Chondrocyte (in vitro differentiated cells): ENCODE measurements at places on chromosomes 12 and 14.

GRCh38 chr12:31321897-31322228 lies 4.1 kb downstream of the SINHCAF start:
- H3K4me1 ChIP-seq, result peaks cover 66% of the 10 kb centered on the region
- peak overlapping the region; percentile 57 for H3K27ac ChIP-seq
- DNase-seq, result no peak
- H3K27me3 ChIP-seq, result no peaks in the 10 kb centered on the region
- no peaks in the 10 kb centered on the region for H3K36me3 ChIP-seq
- H3K4me3 ChIP-seq, result no peak overlapping the region

GRCh38 chr14:44712024-44712815 lies 205.1 kb upstream of the FSCB start:
- H3K27me3 ChIP-seq, result peaks cover 2% of the 10 kb centered on the region
- DNase-seq, result no peak
- no peak overlapping the region for H3K4me3 ChIP-seq

GRCh38 chr12:76026643-76027063 lies 4.9 kb downstream of the PHLDA1 start:
- no peaks in the 10 kb centered on the region for H3K27me3 ChIP-seq
- H3K4me1 ChIP-seq, result peaks cover 55% of the 10 kb centered on the region
- DNase-seq, result no peak
- peaks cover 1% of the 10 kb centered on the region for H3K36me3 ChIP-seq
- H3K27ac ChIP-seq, result no peak overlapping the region

- H3K36me3 ChIP-seq, result peaks cover 2% of the 10 kb centered on the region
- no peak for DNase-seq
- peaks cover 11% of the 10 kb centered on the region for H3K4me1 ChIP-seq
- no peak overlapping the region for H3K4me3 ChIP-seq
These were observed 447.5 kb upstream of the DCN start for GRCh38 chr12:91630083-91630482.

- H3K4me3 ChIP-seq, result no peak overlapping the region
- DNase-seq, result no peak
These were observed 2.4 kb downstream of the EAPP start for GRCh38 chr14:34536951-34537676.

DNA sequence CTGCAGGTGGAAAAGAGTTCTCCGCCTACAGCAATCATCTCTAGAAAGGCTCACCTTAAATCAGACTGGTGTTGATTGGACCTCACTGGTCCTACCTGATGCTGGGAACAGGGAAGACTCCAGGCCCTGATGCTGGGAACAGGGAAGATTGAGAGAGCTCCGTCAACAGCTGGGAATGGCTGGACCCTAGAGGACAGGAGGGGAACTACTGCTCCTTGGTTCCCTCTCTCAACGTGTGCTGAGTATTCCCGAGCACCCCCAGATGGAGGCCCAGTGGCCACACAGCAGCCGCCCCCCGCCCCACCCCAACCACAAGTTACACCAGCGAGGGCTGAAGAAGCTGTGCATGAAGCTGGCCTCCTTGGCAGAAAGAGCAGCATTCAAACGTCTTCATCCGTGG lies 240.3 kb downstream of the SLC15A4 start:
- H3K4me1 ChIP-seq, result no peaks in the 10 kb centered on the region
- H3K27ac ChIP-seq, result no peak overlapping the region
- H3K27me3 ChIP-seq, result no peaks in the 10 kb centered on the region

GRCh38 chr12:82174936-82175335 lies 183.3 kb downstream of the CCDC59 start:
- DNase-seq, result no peak
- H3K27ac ChIP-seq, result no peak overlapping the region
- no peaks in the 10 kb centered on the region for H3K4me1 ChIP-seq
- no peak overlapping the region for H3K4me3 ChIP-seq

DNA sequence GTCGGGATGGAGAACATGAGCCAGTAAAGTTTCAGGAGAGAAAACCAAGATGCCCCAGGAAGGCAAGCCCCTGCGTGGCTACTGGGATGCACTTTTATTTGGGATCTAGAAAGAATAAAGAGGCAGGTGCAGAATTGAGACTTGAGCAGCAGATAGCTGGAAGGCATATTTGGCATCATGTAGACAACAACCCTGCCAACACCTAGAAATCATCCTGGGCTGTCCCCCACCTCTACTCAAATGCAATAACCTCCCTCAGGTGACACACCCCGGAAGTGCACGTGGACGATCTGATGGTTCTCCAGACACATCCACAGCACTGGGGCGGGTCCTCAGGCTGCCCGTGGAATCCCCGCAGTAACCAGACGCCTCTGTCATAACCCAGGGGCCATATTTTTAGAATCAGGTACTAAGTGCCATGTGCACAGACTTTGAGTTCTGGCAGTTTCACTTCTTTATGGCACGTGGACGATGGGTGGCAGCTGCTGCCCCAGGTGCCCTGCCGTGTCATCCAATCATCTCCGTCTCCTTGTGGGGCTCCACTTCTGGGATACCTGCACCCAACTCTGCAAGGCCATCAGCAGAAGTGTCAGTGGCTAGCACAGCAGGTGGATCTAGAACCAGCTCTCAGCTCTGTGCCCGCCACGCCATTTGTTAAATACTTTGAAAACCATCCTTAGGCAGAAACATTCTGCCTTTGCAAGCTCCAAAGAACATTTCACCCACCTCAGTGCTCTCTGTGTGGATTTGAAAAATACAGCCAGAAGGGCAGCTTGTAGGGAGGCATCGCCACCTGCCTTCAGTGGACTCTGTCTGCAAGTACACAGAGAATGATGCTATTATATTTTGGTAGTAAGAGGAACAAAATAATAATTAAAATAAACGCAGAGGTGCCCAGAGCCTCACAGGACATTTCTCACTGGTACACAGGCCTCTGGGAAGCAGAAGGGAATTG lies 771.7 kb upstream of the TMEM132C start:
- H3K4me3 ChIP-seq, result no peak overlapping the region
- no peak overlapping the region for H3K27ac ChIP-seq
- H3K4me1 ChIP-seq, result no peaks in the 10 kb centered on the region
- DNase-seq, result no peak
- H3K36me3 ChIP-seq, result no peaks in the 10 kb centered on the region

GRCh38 chr12:96401076-96401871 lies 1.0 kb upstream of the CDK17 start:
- H3K4me3 ChIP-seq, result peak overlapping the region; percentile 73
- H3K36me3 ChIP-seq, result no peaks in the 10 kb centered on the region
- peak overlapping the region; percentile 89 for H3K27ac ChIP-seq
- no peaks in the 10 kb centered on the region for H3K27me3 ChIP-seq

DNA sequence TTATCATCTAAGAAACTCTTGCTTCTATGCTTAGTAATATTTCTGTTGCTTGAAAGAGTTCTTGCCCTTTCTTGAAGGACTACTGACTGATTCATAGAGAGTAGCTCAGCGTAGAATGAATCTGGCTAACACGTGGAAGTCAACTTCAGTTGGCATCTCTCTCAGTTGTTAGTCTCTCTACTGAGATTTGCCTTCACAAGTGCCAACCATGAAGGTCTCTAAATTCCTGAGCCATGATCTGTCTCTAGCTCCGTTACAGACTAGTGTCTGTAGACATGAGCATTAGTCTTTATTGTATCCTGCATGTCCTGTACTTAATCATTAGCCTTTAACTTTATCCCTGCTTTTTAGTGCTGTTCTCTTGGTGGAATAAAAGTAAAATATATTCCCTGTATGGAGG lies 19.1 kb upstream of the ALX1 start:
- H3K4me3 ChIP-seq, result no peak overlapping the region
- DNase-seq, result no peak
- no peaks in the 10 kb centered on the region for H3K36me3 ChIP-seq
- H3K4me1 ChIP-seq, result no peaks in the 10 kb centered on the region
- H3K27ac ChIP-seq, result no peak overlapping the region
- H3K27me3 ChIP-seq, result no peaks in the 10 kb centered on the region

DNA sequence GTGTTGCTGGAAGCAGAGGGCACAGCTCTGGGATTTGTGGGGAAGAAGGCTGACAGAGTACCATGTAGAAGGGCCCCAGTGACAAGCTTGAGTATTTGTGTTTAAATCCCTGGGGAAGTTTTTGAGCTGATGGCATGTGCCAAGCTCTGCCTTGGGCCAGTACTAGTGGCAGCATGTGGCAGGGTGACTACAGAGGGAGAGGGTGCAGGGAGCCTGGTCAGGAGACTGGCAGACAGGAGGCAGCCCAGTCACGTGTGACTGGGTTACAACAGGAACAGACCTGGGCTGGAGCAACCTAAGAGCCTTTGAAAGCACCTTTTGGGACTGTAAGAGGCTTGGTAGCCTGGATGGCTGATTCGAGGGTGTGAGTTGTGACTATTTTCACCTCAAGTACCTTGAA lies 112.1 kb downstream of the TSPAN9 start:
- H3K27me3 ChIP-seq, result peaks cover 1% of the 10 kb centered on the region
- no peak overlapping the region for H3K27ac ChIP-seq
- peaks cover 43% of the 10 kb centered on the region for H3K4me1 ChIP-seq
- H3K4me3 ChIP-seq, result no peak overlapping the region
- DNase-seq, result no peak

DNA sequence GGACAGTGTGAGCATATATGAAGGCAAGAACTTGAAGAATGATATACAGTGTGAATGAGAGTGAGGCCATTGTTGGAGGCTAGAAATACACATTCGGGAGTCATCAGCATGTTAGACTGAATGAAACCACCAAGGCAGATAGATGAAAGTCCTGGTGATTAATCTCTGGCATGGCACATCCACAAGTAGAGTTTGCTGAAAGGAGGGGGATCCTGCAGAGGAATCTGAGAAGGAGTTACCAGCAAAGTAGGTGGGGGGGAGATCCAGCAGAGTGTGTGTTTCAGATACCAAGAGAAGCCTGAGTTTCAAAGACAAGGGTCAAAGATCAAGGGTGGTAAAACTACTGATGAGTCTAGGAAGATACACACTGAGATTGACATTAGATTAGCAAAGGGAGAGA lies 426.7 kb upstream of the DCN start:
- no peak overlapping the region for H3K4me3 ChIP-seq
- H3K36me3 ChIP-seq, result no peaks in the 10 kb centered on the region
- H3K27me3 ChIP-seq, result no peaks in the 10 kb centered on the region
- no peak for DNase-seq
- H3K27ac ChIP-seq, result no peak overlapping the region

DNA sequence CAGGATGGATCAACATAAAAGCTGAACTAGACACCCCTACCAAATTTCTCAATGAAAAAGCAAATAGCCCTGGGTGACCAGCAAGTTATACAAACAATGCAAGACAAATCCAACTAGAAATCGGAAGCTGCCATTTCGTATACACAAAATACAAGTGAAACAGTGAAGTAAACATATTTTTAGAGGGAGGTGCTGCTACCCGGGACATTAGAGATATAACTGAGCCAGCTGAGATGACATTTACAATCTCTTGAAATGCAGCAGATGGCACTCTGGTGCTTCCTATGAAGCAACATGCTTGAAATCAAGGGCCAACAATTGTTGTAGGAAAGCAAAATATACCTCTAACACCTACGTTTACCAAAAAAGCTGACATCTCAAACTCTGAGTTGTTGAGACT lies 25.5 kb downstream of the BDKRB1 start:
- peaks cover 12% of the 10 kb centered on the region for H3K36me3 ChIP-seq
- peaks cover 15% of the 10 kb centered on the region for H3K4me1 ChIP-seq
- H3K4me3 ChIP-seq, result no peak overlapping the region
- H3K27me3 ChIP-seq, result no peaks in the 10 kb centered on the region
- no peak for DNase-seq
- no peak overlapping the region for H3K27ac ChIP-seq

DNA sequence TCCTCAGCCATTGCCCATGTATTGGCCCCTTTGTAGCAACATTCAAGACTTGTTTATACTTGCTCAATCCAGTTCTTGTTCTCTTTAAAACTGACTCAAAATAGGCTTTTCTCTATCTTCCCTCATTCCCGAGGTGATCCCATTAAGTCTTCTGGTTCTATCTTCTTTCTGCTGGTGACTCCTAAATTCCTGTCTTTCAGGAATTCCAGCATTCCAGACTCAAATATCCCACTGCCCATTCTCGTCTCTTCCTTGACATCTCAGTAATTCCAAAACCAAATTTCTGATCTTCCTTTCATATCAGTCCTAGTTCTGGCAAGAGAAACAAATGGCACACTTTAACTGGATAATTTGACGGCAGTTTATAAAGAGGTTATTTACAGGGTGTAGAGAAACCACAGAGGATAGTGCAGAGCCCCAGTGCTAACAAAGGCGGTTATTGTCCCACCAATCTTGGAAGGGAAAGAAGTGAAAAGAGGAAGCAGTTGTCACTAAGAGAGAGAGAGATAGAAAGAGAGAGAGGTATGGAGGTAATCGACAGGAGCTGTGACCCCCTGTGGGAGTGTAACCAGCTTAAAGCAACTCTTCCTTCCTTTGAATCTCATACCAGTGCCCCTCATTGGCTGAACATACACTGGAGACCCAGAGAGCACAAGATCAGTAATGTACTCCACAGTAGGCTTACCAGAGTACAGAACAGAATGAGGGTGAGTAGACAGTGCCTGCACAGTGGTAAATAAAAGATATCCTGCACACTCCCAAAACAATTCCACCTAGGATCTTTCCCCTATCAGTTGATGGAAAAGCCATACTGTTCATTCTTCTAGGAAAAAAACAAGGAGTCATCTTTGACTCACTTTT lies 177.6 kb upstream of the LMNTD1 start:
- DNase-seq, result no peak
- no peak overlapping the region for H3K27ac ChIP-seq
- no peaks in the 10 kb centered on the region for H3K36me3 ChIP-seq
- H3K4me1 ChIP-seq, result peaks cover 3% of the 10 kb centered on the region
- H3K27me3 ChIP-seq, result no peaks in the 10 kb centered on the region

DNA sequence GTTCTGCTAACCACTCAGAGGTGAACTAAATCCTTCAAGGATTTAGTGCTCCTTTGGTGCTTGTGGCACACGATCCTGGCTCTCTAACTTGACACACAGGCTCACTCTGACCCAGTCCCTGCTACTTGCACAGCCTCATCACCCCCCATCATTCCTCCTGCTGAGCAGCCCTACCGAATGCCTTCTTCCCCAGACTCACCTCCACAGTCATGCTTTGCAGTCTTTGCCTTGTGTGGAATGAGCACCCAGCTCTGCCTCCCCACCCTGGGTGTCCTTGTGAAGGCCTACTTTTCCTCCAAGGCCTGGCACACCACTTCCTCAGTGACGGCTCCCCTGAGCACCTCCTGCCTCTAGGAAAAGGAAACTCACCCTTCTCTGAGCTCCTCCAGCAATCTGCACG lies 7.9 kb upstream of the TINF2 start:
- H3K36me3 ChIP-seq, result peaks cover 8% of the 10 kb centered on the region
- peaks cover 12% of the 10 kb centered on the region for H3K4me1 ChIP-seq
- H3K4me3 ChIP-seq, result no peak overlapping the region

DNA sequence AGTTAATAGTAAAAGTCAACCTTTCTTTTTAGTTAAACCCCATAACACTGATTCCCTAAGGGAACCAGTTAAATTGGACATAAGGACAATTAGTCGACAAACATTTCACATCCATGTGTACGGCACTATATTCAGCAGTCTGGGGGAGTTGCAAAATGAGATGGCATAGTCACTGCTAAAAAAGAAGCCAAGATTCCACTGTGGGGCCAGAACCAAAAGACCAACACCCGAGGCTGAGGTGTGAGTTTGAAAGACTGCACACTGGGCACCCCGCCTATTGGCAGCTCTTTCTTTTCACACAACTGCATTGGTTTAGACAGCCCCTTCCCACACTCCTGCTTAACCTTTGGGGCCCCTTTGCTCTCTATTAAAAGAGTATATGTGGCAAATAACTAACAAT lies 16.7 kb downstream of the SETD3 start:
- no peak overlapping the region for H3K27ac ChIP-seq
- no peak for DNase-seq

GRCh38 chr12:12534975-12535374 lies 27.7 kb downstream of the DUSP16 start:
- H3K27me3 ChIP-seq, result no peaks in the 10 kb centered on the region
- H3K27ac ChIP-seq, result no peak overlapping the region
- H3K36me3 ChIP-seq, result no peaks in the 10 kb centered on the region
- no peak for DNase-seq
- H3K4me3 ChIP-seq, result no peak overlapping the region
- H3K4me1 ChIP-seq, result peaks cover 27% of the 10 kb centered on the region

GRCh38 chr12:93256256-93256969 lies 121.3 kb upstream of the NUDT4 start:
- no peaks in the 10 kb centered on the region for H3K36me3 ChIP-seq
- no peak for DNase-seq
- peak overlapping the region; percentile 95 for H3K27ac ChIP-seq
